ENCODE measurements at places on chromosomes 11 and 22.
A peak's percentile ranks its signal among the peaks of the same experiment; 100 is the strongest.

DNA sequence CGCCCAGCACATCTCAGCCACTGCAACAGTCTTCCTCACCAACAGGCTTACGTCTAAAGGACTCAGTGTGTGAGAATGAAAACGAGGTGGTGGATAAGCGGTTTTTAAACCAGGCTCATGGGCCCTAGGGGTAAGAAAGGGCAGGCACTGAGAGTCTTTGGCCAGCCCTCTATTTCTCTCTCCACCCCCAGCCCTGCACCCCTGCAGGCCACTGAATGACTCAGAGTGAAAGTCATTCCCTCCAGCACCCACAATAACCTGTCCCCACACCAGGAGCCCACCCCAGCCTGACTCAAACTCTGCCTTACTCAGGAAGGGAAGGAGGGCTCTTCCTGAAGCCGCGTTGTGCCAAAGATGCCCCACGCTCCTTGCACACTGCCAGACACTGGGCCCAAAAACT is 72.0 kb downstream of the LARGE1 start:
- no peak for DNase-seq

DNA sequence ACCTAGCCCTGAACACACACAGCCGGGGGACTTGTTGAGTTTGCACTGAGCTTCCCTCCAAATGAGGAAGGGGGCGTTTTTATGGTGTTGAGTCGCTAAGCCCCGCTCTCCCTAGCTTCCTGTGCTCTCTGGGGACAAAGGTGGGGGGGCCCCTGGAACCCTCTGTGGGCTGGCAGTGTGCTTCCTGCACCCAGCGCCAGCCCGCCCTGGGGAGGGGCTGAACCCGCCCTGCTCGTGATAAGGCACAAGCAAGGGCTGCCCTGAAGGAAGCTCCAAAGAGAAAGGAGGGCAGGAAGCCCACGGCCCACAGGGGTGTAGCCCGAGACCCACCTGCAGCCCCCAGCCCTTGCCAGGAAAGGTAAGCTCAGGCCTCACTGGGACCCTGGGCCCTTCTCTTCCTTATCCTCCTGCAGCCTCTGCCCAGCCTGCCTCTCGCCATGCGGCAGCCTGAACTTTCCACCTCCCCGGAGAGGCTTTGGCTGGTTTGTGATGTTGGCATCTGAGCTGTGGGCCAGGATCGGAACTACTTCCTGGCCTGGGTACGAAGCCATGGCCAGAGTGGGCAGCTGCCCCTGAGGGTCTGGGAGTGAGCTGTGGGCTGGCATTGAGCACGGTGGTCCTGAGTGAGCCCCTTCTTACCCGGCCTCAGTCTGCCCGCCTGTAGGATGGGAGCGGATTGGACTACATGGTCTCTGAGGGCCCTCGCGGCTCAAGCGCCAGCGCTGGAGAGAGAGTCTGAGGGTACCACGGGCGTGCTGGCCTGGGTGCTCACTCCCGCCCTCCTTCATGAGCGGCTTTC is at the start of gene FERMT3:
TSS of gene FERMT3 (plus strand) at position 265 of the 799 bp plus-strand sequence. CDS start 644 bp downstream, outside the sequence.
- DNase-seq: peak; percentile 93

GRCh38 chr11:95104856-95105255 is 15.2 kb downstream of the ENDOD1 start:
- DNase-seq: no peak

DNA sequence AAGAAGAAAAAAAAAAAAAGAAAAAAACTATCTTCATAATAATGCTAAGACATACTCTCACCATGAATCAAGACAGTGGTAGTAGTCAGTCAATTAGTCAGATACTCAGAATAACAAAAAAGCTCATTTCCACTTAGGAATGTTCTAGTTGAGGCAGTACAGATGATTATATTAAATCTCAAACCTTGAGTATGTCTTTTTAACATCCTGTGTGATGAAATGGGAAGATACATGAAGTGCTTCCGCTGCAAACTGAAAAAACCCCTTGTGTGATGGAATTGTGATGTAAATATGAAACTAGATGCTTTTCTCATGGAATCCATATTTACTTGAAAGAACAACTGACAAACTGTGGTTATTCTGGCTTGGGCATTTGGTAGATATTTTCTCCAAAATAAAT is 13.7 kb downstream of the AMOTL1 start:
- no peak for DNase-seq

DNA sequence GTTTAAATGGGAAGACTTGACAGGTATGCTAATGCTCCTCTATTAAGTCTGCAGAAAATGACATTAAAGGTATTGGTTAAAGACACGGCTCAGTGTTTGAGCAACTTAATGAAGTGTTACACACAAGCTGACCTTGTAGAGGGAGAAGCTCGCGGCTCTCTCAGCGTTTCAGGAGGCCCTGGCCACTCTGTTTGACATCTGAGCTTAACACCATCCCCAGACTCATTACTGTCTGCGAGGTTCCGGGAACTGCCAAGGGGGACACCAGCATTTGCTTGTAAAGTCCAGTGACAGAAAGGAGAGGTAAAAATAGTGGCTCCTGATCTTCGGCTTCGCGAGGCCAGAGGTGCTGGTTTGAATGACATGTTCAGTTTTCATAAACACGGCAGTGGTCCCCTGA is 540.7 kb upstream of the CADM1 start:
- no peak for DNase-seq

- DNase-seq: no peak
Measured at GRCh38 chr11:120929664-120930154, 94.2 kb upstream of the TBCEL start.

GRCh38 chr11:64095273-64095817 is 59.6 kb downstream of the FLRT1 start:
- DNase-seq: no peak

GRCh38 chr11:13923716-13924650 is 38.5 kb upstream of the SPON1 start:
- no peak for DNase-seq

DNA sequence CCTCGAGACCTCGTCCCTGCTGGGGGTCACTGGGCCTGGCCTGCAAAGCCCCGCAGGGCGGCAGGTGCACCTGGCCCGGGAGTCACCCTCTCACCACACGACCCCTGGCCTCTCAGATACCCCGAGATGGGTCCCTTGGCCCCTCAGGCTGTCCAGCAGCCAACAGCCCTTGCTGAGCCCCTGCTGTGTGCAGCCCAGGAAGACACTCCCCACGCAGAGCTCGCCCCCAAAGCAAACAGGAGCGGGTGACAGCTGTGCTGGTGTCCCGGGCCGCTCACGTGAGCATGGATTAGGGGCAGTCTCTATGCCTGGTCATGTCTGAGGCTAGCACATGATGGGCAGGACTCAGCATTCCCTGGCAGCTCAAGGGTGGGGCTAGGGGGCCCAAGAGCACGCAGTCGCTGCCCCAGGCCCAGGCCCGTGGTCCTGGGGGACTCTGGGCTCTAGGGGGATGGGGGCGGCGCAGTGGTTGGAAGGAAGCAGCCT is 31.3 kb downstream of the WNT7B start:
- DNase-seq: no peak

GRCh38 chr11:8099291-8099899 is 18.4 kb downstream of the TUB start:
- DNase-seq: peak; percentile 61

- DNase-seq: no peak
Measured at GRCh38 chr11:111963931-111964340, 26.8 kb downstream of the DIXDC1 start.

GRCh38 chr11:65892661-65893317 is 2.3 kb downstream of the CCDC85B start:
- no peak for DNase-seq

DNA sequence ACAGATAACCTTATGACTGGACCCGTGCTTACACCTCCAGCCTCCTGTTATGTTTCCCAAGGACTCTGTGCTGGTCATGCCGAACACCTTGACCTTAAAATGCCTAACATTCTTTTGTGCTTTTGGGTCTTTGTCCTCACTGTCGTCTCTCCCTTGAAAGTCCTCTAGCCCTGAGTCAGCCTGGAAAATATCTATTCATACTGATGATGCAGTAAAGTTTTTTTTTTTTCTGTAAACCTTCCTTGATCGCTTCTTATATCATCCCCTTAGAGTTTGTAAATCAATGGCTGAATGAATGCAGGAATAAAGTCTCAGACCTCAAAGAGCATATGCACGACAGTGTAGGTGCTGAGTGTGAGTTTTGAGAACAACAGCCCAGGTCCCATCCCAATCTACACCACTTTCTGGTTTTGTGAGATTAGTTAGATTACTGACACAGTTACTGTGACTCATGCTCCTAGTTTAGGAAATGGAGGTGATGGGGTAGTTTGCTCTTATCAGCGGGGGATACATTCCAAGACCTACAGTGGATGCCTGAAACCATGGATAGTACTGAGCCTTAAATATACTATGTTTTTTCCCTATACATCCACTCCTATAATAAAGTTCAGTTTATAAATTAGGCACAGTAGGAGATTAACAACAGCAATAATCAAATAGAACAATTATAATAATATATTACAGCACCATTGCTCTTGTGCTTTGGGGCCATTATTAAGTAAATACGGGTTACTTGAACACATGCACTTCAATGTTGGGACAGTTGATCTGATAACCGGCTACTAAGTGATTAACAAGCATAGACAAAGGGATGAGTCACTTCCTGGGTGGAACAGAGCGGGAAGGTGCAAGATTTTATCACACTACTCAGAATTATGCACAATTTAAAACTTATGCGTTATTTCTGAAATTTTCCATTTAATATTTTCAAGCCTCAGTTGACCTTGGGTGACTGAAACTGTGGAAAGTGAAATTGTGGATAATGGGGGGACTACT is 8.6 kb downstream of the TCN1 start:
- peak; percentile 80 for DNase-seq

GRCh38 chr22:40181323-40181722 is 3.6 kb downstream of the TNRC6B start:
- no peak for DNase-seq

- DNase-seq: peak; percentile 35
Measured at GRCh38 chr22:24107661-24108060, 73.6 kb upstream of the SUSD2 start.

GRCh38 chr11:57049749-57050148 is 61.0 kb downstream of the OR5AK2 start:
- DNase-seq: no peak

DNA sequence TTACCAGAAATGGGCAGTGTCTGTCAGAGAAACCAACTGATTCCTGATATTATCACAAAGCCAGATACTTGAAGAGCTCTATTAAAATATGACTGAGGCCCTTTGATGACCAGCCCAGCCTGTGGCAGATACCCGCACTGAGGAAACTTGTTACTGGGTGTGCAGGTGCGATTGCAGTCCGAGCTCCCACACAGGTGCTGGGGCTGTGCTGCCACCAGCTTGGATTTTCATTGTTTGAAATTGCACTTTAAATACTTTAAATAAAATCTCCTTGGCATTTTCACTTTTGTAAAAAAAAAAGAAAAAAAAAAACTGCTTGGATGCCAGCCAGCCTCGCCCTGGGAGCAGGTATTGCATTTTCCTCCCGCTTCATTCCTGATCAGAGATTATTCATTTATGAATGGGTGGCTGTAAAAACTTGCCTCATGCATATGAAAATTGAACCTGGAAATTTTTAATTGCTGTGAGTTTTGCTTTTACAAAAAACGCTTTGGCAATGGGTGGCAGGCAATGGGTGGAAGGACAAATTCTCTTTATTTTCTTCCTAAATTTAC is 21.2 kb downstream of the EHF start:
- no peak for DNase-seq
